ENCODE measurements at places on chromosomes 6 and 20.

GRCh38 chr6:113120224-113120581 is 736.9 kb upstream of the MARCKS start:
- no peak for DNase-seq

DNA sequence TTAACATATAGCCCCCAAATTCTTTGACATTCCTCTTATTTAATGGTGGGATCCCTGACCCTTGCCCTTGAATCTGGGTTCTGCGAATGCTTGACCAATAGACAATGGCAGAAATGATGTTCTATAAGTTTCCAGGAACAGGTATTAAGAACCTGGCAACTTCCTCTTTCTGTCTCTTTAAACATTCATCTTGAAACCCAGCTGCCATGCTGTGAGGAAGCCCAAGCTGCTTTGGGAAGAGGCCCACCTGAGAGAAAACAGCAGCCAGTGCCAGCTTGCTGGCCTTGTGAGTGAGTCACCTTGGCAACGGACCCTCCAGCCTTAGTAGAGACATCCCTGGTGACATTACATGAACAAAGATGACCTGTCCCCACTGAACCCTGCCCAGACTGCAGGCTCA is 45.2 kb upstream of the RALY start:
- DNase-seq = no peak

- no peak for DNase-seq
Measured at GRCh38 chr6:56005426-56005825, 130.0 kb upstream of the BMP5 start.

GRCh38 chr20:32439132-32439829 is 81.2 kb downstream of the ASXL1 start:
- no peak for DNase-seq

GRCh38 chr6:90978046-90978445 is 391.2 kb upstream of the MAP3K7 start:
- no peak for DNase-seq

GRCh38 chr6:45654673-45655072 is 276.9 kb upstream of the SUPT3H start:
- DNase-seq = no peak

GRCh38 chr6:2949536-2950083 is 21.8 kb downstream of the SERPINB6 start:
- DNase-seq = no peak

DNA sequence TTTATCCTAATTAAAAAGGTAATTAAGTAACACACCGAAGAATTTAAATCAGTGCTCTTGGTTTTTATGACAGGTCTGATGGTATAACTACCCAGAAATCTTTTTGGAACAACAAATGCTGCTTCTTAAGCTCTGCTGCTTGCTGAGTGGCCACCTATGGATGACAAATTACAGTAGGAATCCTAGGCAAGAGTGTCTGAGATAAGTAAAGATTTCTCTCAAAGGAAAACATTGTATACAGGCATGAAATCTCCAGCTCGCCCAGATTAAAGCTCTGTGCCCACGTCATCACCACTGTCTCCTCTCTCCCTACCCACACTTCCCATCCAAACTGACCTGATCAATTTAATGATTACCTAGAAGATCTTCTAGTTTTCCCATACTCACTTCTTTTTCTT is 1083.0 kb upstream of the MAP3K7 start:
- DNase-seq = no peak

GRCh38 chr6:155486721-155487294 is 31.2 kb upstream of the NOX3 start:
- DNase-seq = no peak

GRCh38 chr6:36577301-36577700 is 16.9 kb upstream of the SRSF3 start:
- no peak for DNase-seq

DNA sequence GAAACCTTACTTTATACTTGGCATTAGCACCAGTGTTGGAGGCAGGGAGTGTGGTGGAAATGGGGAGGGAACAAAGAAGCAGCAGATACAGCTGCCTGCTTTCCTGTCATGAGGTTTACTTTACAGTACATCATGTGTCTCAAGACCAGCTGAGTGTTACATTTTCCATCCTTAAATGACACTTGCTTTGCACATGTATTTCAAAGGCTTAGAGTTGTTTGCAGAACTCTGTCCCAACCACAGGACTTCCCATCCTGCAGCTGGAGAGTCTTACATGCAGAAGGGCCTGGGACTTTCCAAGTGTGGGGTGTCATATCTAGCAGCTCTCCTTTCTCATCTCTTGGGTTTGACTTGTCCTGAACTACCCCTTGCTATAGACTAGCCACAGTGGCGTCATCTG is 395.9 kb downstream of the DHX35 start:
- no peak for DNase-seq

DNA sequence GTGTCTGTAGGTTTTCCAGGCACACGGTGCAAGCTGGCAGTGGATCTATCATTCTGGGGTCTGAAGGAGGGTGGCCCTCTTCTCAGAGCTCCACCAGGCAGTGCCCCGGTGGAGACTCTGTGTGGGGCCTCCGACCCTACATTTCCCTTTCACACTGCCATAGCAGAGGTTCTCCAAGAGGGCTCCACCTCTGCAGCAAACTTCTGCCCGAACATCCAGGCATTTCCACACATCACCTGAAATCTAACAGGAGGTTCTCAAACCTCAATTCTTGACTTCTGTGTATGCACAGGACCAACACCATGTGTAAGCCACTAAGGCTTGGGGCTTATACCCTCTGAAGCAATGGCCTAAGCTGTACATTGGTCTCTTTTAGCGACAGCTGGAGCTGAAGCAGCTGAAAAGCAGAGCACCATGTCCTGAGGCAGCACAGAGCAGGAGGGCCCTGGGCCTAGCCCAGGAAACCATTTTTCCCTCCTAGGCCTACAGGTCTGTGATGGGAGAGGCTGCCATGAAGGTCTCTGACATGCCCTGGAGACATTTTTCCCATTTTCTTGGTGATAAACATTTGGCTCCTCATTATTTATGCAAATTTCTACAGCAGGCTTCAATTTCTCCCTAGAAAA is 253.3 kb downstream of the ERMARD start:
- DNase-seq = no peak

DNA sequence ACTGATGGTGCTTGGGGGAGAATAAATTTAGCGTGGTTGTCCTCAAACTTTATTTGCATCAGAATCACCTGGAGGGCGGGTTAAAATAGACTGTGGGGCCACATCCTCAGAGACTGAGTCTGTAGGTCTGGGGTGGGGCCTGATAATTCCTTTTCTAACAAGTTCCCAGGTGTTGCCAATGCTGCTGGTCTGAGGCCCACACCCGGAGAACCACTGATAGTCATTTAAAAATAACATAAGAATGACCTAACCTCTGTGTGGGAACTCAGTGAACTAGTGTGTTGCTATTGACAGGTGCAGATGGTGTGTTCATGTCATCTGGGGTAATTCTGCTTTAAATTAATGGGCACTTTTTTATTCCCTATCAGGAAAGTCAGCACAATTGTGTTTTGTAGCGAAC is 64.8 kb downstream of the RTN4IP1 start:
- DNase-seq = no peak

- no peak for DNase-seq
Measured at GRCh38 chr6:74902089-74902488, 303.8 kb downstream of the COL12A1 start.

DNA sequence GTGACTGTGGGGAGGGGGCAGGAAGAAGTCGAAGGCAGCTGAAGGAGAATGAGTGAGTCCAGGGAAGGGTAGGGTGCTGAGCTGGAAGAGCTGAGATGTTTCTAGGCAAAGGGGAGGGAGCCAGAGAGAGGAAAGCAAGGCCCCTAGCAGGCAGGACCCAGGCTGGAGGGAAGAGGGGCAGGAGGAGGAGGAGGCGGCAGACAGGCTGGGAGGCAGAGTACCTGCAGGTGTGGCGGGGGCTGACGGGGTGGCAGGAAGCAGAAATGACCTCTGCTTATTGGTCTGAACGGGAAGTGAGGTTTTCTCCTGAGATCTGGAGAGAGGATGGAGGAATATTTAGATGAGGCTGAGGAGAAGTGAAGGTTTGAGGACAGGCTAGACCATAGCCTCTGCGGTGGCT is 10.7 kb upstream of the EMILIN3 start:
- no peak for DNase-seq

DNA sequence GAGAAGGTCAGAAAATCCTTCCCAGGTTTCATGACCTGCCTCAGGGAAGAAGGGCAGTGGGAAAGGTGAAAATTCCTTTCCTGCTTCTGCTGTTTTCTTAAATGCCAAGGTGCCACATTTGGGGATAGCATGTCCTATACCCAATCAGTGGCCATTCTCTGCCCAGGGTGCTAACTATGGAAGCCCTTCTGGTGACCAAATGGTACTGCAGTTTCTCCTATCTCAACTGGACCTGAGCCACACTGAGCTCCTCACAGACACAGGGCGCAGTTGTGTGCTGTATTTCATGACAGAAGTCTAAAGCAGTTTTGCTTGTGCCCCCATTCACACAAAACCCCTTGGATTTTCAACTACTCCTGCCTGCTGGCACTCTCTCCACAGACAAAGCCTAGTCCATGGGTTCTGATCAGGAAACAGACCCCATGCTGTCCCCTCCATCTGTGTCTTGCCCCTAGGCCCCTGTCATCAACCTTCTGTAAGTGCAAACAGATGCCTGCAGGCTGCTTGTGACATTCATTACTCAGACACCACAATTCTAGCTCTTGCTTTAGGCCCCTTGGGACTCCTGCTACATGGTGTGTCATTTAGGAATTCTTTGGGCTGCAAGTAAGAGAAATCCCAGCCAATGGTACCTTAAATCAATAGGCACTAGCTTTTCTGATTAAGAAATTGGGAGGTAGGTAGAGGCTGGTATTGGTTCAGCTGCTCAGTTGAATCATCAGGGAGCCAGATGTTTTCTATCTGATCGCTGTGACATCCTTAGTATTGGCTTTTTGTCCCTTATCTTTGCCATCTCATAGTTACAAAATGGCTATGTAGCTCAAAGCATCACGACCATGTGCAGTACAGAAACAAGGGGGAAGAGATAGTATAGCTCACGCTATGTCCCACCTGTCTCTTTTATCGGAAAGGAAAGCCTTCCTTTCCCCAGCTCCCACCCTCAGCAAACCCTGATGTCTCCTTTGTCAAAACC is 147.8 kb downstream of the CD83 start:
- no peak for DNase-seq

DNA sequence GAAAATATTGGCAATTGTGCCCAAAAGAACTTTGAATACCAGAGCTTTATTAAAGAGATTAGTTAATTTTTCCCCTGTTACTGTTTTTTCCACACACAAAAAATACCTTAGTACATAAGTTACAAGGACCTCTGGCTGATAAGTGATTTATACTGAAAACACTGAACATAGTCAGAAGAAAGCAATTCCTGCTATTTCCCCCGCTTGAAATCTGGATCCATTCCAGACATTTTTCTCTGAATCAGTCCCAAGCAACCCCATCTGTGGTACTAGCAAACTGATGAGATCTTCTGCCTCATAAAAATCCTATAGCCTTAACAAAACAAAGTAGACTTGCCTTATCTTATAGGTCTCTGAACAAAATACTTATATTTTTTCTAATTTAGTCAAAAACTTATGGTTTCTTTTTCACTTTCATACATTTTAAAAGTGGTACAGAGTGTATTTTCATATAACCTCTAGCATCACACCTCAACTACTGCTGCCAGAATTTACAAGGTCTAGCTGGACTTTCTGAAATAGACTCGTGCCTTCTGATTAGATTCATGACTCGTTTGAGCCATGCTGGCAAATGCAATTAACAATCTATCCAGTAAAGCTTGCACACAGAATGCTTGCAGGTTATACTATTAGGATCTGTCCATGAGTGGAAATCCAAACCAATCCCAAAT is 111.9 kb downstream of the TBX18 start:
- DNase-seq = no peak

- DNase-seq = no peak
Measured at GRCh38 chr20:50296450-50297375, 106.1 kb downstream of the CEBPB start.

- peak; percentile 89 for DNase-seq
Measured at GRCh38 chr20:63635431-63636141, 8.7 kb upstream of the GMEB2 start.

GRCh38 chr6:52233975-52234823 is 10.1 kb downstream of the IL17F start:
- no peak for DNase-seq

DNA sequence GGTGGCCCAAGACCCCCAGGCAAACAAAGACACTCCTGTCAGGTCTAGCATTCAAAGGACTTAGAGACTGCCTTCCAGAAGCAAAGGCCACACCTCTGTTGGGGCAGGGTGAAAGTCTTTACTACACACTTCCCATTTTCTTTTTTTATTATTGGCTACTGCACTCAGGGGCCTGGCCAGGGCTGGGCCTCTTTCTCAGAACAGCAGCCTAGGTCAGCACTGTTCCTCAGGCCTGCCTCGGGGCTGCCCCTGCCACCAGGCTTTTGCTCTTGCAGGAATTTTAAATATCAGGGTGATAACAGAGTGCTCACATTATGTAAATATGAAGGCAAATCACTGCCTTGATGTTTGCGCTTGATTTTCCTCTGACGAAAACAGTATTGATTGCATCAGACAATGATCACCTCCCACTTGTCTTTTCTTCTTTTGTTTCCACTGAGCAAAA is 18.5 kb downstream of the GSTA4 start:
- no peak for DNase-seq
